A549 treated with RU486 at 1 μM for 4 hours (cell line): ENCODE measurements at places on chromosomes 13 and 19. TPM values are rescaled to one million over a fixed set of nuclear protein-coding genes. Genes with fewer than 3 reads are reported as not detected.

Gene FCER2
- not detected in 5 replicates for total RNA-seq

Gene SCN1B
- 9.6 to 19.7 TPM (median 15.9 TPM) in 5 replicates for total RNA-seq

Gene SYNE4
- total RNA-seq, result 0.13 to 0.72 TPM (median 0.28 TPM) in 5 replicates

Gene ZNF441
- not detected in 5 replicates for total RNA-seq

Gene B3GNT8
- 0.08 to 0.25 TPM in 2 of 5 replicates, not detected in the others for total RNA-seq

Gene ATP5F1D
- total RNA-seq, result 84.2 to 179 TPM (median 170 TPM) in 5 replicates

Gene GRIN2D
- 7.3 to 11.8 TPM (median 10.0 TPM) in 5 replicates for total RNA-seq

Gene ZSCAN4
- not detected in 5 replicates for total RNA-seq

Gene CCDC122
- 2.0 to 6.6 TPM (median 2.8 TPM) in 5 replicates for total RNA-seq

Gene PIH1D1
- 88.4 to 93.8 TPM (median 92.6 TPM) in 5 replicates for total RNA-seq
